ENCODE measurements at places on chromosomes 1 and 21. TPM values are rescaled to one million over a fixed set of nuclear protein-coding genes. Genes with fewer than 3 reads are reported as not detected.

Gene NPL
- total RNA-seq, result 3.2 TPM

Gene MORC3
- 44.1 TPM for total RNA-seq

Gene NUF2
- 9.7 TPM for total RNA-seq

Gene GRIK1
- 0.12 TPM for total RNA-seq

Gene WNT9A
- 0.44 TPM for total RNA-seq

Gene SIM2
- not detected for total RNA-seq

Gene TACSTD2
- not detected for total RNA-seq

Gene RIPPLY3
- total RNA-seq, result not detected

Gene IQCC
- total RNA-seq, result 2.5 TPM

Gene HES3
- total RNA-seq, result not detected

All from aortic smooth muscle cell (primary cell).